NCI-H524 treated with DMSO at 0.1 percent for 48 hours (cell line): ENCODE measurements at places on chromosomes 3 and 15.
A peak's percentile ranks its signal among the peaks of the same experiment; 100 is the strongest.

- no peak for DNase-seq
Measured at GRCh38 chr3:148513096-148513543, 184.6 kb upstream of the AGTR1 start.

DNA sequence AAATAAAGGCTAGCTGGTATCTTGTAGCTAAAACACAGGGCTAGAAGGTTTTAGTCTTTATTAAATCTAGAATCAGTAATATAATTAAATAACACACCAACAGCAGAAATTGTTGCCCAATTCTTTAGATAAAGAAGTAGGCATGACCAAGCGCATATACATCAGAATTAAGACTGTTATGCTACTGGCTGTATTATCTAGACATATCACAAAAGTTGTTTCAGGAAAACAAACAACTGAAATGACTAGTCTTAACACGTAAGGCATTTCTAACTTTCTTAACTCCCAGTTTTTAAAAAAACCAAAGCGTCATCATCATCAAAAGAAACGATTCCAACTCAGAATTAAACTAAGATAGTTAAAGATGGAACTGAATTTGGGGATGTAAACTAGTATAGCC lies 55.4 kb downstream of the EMC4 start:
- DNase-seq, result no peak

GRCh38 chr3:38022301-38022700 lies 7.1 kb downstream of the PLCD1 start:
- DNase-seq, result no peak

GRCh38 chr15:63491979-63492378 lies 12.4 kb upstream of the USP3 start:
- no peak for DNase-seq

GRCh38 chr15:38041576-38041975 lies 107.1 kb downstream of the TMCO5A start:
- no peak for DNase-seq

DNA sequence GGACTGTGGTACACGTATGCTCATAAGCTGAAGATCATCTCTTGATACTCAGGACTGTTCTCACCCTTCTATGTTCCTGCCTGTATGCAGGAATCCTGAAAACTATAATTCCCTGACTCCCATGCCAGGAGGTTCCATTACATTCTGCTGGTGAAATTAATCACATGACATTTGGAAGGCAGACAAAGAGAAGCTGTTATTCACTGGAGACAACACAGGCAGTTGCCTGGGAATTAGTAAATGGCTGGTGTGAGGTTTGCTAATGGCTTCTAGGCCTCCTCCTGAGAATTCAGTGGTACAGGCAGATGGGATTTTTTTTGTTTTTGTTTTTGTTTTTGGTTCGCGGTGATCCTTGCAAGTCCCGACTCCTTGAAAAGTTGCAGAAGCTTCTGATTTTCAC lies 91.4 kb downstream of the CTNNB1 start:
- DNase-seq, result no peak

GRCh38 chr3:196631682-196632045 lies 7.8 kb upstream of the NRROS start:
- no peak for DNase-seq

DNA sequence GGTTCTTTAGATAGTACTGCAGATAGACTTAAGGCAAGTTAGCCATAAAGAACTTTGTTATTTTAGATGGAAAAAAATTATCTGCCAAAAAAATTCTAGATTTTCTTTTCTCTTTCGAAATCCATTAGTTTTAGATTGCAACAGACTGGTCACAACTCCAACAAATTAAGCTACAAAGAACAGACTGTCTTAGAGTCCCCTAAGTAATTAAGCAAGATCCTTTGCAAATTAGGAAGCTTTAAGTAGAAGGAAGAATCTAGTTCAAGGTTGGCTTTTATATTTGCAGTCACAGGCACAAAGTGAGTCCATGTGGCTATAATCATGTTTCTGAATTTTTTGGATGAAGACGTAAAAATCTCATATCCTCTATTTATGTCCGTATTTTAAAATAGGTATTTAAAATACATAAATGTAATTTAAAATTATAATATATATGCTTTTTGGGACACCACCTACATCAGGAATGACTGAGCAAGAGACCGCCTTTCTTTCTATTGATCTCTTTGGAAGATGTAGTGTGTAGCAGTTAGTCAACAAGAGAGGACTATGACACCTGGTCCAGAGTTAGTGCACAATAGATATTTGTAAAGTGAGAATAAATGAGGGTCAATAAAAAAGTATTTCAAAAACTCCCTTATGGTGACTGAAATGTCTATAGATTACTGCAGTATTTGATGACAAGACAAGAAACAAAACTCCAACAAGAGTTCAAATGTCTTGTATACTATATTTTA lies 34.4 kb downstream of the TMEM45A start:
- DNase-seq, result no peak

DNA sequence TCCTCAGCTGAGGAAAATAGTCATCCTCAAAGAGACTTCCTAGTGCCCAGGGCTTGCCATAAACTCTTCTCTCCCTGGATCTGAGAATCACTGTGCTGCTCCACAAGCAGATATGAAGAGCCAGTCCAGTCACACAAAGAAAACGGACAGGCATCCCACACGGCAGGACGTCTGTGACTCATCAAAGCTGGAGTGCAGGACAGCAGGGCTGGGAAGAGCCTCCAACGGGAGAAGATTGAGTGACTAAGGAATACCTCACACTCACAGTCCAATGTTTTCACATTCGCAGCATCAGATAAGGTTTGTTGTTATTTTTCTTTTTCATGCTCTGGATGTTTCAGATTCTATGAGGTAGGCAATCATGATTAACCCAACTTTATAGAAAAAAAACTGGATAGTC lies 57.8 kb downstream of the NEK10 start:
- no peak for DNase-seq

- no peak for DNase-seq
Measured at GRCh38 chr3:42094691-42095391, 3.7 kb downstream of the TRAK1 start.

DNA sequence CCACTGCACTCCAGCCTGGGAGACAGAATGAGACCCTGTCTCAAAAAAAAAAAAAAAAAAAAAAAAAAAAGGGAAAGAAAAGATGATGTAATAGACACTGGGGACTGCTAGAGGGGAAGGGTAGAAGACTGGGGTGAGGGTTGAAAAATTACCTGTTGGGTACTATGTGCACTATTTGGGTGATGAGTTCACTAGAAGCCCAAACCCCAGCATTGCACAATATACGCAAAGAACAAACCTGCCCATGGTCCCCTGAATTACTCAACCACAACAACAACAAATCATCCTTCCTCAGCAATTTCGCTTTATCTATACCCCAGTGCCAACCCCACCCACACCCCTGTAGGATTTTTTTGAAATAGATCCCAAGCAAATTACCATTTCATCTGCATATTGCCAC lies 13.5 kb downstream of the NIPA1 start:
- DNase-seq, result no peak

DNA sequence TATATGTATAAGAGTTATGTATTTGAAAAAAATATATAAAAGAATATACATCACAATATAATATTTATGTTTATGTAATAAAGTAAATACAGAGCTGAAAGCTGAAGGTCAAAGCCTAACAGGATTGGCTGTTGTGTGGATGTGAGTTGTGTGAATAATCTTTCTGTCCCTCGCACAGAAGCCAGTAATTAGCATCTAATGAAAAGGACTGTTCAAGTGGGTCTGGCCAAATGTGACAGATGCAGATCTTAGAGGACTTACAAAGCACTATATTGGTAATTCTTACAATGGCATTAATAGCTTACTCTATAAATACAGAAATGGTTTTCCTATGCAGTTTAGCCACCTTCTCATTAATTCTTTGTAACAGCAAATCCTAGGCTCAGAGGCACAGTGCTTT lies 2.4 kb downstream of the MKRN3 start:
- DNase-seq, result peak; percentile 56

DNA sequence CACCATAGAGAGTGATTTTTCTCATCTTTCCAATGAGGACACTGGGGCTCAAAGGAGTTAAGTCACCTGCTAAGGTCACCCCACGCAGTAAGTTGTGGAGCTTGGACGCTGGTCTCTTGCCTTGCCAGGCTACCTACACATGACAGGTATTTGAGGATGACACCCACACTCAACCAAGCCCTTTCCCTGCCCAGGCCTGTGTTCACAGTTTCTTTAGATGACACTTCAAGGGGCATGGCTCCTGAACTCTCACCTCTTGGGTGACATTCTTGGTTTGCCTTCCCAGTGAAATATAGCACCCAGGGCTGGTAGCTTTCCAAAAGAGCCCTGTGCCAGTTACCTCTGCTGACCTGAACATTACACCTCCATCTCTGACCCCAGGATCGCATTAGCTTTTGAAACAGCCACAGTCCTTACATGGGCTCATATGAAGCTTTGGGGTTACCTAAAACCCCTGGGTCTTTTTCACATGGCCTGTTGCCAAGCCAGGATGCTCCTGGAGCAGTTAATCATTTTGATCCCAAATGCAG lies 148.0 kb downstream of the RPLP1 start:
- no peak for DNase-seq

DNA sequence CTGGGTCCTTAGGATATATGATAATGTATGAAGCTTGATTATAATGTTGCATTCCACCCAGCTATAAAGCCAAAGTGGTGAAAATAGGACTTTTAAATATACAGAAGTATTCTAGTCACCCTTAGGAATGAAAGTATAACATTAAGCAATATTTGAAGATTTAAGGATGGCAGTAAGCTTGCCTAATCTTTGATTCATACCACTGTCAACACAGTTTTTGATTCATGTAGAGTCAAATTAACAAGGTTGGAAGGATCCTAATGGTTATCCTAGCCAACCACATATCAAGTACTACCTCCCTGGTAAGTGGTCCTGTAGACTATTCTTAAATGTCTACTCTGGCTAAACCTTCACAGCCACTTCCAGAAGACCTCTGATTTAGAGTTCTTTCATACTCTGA lies 18.6 kb downstream of the ARIH1 start:
- DNase-seq, result no peak

DNA sequence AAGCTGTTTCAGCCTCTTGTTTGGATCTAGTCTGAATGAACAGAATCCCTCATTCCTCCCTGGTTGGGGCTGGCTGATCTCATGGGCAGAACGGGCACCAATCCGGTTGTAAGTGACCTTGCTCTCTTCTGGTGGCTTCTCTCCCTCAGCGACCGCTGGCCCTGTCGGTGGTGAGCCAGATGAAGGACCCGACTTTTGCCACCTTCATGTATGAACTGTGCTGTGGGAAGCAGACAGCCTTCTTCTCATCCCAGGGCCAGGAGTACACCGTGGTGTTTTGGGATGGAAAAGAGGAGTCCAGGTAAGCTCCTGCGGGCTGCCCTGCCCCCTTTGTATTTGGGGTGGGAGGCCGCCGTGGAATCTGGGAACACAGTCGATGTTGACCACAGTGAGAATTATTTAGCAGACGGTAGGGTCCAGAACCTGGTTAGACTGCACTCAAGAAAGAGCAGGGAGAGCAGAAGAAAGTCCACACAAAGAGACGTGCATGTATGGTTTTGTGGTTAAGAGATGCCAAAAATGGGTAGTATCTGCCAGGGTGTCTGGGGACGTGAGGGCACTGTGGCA lies 138.8 kb downstream of the LRRK1 start:
- DNase-seq, result no peak

DNA sequence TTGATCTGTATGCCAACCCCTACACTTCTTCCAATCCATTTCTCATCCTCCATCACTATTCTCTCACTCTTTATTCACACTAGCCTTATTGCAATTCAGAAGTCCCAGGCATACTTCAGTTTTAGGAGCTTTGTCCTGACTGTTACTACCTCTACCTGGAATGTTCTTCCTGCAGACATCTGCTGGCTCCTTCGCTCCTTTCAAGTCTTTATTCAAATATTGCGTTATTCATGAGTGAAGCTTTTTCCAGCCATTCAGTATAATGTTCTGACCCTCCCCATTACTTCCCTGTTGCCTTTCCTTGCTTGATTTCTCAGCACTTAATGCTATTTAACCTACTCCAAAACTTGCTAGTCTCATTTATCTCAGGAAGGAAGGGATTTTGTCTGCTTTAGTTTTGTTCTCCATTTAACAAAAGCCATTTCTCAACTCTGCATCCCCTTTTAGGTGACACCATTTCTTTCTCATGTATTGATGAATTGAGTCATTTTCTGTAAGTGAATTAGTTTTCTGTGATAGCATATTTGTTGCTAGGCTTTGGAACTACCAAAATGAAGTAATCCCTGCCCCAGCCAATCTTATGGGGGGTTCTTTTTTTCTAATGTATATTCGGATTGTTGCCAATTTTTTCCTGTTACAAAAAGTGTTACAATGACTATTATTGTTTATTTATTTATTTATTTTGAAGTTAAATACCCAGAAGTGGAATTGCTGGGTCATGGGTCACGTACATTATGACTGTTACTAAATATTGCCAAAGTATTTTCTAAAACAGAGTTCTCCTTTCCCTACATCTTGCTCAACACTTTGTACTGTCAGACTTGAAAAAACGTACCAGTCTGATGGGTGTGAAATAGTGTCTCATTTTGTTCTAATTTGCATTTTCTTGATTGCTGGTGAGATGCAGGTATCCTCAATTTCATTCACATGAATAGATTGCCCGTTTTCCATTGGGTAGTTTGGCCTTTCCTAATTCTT lies 9.4 kb downstream of the ATP11B start:
- no peak for DNase-seq

- no peak for DNase-seq
Measured at GRCh38 chr3:160400030-160400701, 716 bp downstream of the SMC4 start.

DNA sequence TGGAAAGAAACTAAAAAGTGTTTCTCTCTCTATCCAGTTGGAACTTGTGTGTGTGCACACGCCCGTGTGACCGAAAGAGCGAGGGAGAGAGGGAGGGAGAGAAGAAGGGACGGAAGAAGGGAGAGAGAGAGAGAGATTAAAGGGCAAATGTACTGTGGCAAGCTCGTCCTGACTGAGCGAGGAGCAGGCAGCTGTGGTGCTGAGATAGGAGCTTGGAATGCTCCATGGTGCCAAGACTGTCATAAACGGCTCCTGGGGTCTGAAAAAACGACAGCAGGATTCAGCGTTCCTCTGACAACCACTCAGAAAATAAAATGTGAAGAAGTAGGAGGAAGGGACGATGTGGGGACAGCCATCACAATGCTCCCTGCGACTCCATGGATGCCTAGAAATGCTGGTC lies 276.0 kb downstream of the SV2B start:
- DNase-seq, result no peak
